COR-L47 (cell line): ENCODE measurements at places on chromosomes 1 and 21.
A peak's percentile ranks its signal among the peaks of the same experiment; 100 is the strongest.

DNA sequence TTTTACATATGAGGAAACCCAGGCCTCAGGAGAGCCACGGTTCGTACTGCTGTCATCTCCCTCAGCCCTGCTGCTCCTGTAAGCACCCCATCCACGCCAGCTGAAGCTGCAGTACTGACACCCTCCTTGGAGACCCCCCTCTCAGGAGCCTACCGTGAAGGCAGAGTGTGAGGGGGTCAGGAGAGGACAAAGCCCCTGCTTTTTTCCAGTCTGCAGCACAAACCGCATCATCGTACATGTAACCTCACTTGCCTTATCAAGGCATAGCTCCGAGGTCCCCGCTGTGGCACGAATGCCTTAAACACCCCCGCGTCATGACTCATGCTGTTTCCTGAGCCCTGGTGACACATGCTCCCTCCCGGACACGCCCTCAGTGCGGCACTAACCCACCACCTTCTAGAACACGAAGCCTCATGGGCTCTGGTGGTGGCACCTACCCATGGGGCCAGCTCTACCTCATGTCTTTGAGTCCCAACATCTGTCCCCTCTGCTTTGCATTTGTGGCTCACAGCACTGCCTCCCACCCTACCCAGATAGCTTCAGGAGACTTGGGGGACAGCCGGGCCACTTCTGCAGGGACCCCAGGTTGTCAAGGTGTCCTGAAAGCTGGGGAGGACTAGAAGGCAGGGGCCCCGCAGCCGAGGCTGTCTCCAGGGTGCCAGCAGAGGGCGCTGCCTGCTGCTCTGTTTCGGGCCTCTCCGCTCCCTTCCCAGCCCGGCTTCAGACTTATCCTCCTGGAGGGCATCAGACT is 4.9 kb downstream of the SH3BGRL3 start:
- DNase-seq = peak; percentile 26

- no peak for DNase-seq
These were observed at the start of gene PM20D1 for GRCh38 chr1:205849619-205850355. Gene PM20D1 (minus strand): TSS chr1:205850132. CDS start chr1:205850072, 60 bp downstream.

DNA sequence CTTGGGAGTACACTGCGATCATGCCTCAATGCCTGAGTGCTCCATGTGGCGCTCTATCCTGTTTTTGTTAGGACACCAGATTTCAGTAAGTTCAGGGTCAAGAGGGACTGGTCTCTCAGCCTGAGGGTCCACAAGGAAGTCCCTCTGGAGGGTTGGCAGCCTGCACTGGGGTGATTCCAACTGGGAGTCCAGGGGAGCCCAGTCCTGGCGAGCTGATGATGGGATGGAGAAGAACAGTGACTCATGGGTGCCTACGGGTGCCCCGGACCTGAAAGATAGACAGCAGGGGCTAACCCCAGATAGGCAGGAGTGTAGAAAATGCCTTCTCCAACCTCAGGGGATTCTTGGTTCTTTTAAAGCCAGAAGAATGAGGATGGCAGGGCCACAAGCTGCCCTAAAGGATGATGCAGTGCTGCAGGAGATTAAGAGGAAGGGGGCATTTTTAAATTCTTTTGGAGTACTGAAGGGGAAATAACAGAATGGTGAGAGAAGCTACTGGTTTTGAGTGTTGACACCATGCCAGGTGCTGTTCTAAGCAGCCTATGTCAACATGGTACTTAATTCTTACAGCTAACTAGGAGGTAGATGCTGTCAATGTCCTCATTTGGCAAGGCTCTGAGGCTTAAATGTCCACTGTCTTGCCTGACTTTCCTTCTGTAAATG is 68.4 kb upstream of the TLR5 start:
- DNase-seq = no peak

- peak; percentile 70 for DNase-seq
These were observed 44.5 kb downstream of the SLC22A15 start for GRCh38 chr1:116020668-116021272.

DNA sequence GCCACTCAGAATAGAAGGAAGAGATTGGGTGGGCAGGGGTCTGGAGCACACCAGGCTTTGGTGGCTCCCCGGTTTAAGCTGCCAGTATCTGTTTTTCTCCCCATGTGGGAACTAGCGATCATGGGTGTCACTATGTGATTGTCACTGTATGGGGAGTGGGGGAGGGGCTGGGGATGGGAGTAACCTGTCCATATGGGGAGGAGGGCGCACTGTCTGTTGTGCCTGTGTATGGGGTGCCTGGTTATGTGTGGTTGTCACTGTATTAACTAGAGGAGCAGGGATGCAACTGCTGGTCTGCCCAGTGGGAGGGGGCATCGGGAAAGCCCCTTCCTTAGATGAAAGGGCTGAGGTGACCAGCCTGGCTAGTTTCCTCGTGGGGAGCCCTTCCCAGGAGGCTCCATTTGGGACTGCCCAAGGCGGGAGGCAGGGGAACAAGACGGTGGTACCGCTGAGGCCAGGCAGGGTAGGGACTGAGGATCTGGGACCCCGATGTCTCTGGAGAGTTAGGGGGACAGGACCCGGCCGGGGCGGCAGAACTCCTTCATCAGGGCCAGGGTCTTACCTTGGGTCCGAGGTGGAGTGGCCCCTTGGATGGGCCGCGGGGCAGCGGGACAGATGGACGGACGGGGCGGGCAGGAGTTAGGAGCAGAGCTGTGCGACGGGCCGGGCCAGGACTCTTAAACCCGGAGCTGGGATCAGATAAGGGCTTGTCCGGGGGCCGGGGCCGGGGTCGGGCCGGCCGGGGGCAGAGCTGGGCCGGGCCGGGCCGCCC is at the start of gene KCNJ10:
Gene KCNJ10 (minus strand): TSS at position 701 of the 772 bp plus-strand sequence. CDS start 27,628 bp downstream, outside the sequence.
- DNase-seq = no peak

DNA sequence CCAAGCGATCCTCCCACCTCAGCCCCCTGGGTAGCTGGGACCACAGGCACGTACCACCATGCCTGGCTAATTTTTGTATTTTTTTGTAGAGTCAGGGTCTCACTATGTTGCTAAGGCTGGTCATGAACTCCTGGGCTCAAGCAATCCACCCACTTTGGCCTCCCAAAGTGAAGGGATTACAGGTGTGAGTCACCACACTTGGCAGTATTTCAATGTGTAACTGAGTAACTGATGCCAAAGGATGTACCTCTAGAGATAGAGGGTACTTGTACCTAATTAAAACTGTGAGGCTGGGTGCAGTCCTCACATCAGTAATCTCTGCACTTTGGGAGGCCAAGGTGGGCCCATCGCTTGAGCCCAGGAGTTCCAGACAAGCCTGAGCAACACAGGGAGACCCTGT is 258.7 kb upstream of the DMRTA2 start:
- DNase-seq = no peak

DNA sequence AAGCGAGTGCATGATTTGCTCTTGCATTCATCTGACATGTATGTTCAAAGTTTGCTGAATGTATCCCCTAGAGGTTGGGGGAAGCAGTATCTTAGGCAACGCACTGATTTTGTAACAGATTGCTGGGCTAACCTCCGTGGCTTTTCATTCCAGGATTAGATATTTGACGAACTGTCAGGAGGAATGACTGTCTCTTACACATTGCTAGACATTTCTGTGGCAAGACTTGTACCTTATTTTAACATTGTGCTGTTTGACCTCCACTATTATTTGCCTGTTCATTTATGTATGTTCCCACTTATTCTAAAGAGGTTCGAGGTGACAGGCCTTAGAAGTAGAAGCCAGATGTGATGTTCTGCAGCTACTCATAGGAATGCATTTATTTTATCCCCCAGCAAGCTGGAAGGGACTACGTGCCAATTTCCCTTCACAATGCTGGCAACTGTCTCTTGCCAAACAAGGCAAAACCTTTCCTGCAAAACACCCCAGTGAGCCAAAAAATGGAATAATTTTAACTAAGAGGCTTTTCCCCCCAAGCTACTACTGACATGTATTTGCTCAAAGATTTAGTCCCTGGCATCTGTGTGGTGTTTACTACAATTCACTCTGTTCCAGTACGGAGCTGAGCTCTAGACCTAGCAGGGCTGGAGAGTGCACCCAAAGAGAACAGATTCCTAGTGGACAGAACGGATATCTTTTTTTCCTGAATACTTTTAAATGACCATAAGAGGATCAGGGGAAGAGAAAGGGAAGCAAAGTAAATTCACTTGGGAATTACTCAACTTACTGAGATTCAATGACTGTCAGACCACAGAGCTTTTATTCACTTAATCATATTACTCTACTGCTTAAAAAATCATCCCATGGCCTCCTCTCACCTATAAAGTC is 646.2 kb downstream of the SMYD3 start:
- DNase-seq = no peak

- no peak for DNase-seq
These were observed 3.5 kb downstream of the DHCR24 start for GRCh38 chr1:54883349-54884102.

DNA sequence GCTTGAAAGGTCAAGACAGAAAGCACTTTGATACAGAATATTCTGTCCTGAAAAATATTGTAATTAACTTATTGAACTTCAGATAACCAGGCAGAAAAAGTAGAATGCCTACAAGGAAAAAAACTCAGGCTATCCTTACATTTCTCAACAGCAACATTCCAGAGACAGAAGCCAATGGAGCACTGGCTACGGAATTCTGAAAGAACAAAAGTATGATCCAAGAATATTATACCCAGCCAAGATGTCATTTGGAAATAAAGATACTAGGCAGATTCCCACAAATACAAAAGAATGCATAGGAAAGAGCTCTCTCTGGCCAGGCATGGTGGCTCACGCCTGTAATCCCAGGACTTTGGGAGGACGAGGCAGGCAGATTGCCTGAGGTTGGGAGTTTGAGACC is 5.8 kb upstream of the PPT1 start:
- DNase-seq = no peak
